Melanocyte of skin (primary cell): ENCODE measurements at places on chromosomes 4 and X. TPM values are rescaled to one million over a fixed set of nuclear protein-coding genes. Genes with fewer than 3 reads are reported as not detected.

Gene TEX13C
- total RNA-seq = not detected in 2 replicates

Gene NDNF
- total RNA-seq = not detected in 2 replicates

Gene KCND1
- total RNA-seq = 0.34 and 1.5 TPM in 2 replicates

Gene GLOD5
- not detected in 2 replicates for total RNA-seq

Gene KLF8
- 3.8 and 5.1 TPM in 2 replicates for total RNA-seq

Gene TMEM156
- total RNA-seq = not detected in 2 replicates

Gene NPY2R
- not detected in 2 replicates for total RNA-seq

Gene TMLHE
- 12.7 and 21.4 TPM in 2 replicates for total RNA-seq

Gene PQBP1
- total RNA-seq = 36.6 and 56.3 TPM in 2 replicates
